ENCODE measurements at places on chromosomes 12 and 14. TPM values are rescaled to one million over a fixed set of nuclear protein-coding genes. Genes with fewer than 3 reads are reported as not detected.
A peak's percentile ranks its signal among the peaks of the same experiment; 100 is the strongest.

The LBHD2 gene
- not detected for total RNA-seq

DNA sequence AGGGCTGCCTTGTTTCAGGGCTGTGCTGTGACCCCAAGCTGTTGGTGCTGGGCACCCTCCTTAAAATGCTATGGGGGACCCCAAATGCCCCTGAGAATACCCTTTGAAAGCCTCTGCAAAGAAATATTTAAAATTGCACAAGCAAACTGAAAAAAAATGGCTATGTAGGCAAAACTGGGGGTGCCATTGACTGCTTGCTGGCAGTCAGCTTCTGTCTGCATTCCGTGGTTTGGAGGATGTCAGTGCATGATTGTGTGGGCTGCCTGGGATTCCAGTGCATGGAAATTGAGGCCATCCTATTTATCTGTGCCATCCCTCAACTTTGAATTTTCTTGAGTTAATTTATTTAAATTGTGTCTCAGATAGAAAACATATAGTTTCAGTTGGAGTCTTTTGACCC, 113.7 kb upstream of the RTL1 start:
- no peak for DNase-seq

DNA sequence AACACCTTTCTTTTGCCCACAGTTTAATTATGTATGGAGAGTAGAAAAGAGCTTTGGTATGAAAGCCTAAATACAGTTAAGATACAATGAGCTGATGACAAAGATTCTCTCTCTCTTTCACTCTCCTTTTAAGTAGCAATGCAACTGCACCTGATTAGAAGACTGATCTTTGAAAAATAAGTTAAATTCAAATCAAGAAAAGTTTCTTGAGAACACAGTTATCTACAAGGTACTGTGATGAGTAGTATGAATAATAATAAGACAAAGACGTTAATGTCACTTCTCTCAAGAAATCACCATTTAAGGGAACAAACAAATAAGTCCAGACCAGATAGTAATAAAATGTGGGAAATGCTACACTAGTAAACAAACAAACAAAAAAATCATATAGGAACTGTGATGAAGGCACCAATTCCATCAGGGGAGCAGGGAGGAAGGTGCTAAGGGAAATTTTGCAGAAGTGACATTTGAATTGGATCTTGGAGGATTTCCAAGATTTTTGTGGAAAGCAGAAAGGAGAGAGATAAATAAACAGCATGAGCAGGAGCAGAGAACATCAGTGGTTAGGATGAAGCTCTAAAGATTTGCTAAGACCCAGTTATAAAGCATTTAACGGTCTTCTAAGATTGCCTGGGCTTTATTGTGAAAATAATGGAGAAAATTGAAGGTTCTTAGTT, 65.2 kb upstream of the STK38L start:
- DNase-seq, result no peak

- DNase-seq, result no peak
These were observed 107.7 kb downstream of the ESR2 start for GRCh38 chr14:64186231-64187129.

DNA sequence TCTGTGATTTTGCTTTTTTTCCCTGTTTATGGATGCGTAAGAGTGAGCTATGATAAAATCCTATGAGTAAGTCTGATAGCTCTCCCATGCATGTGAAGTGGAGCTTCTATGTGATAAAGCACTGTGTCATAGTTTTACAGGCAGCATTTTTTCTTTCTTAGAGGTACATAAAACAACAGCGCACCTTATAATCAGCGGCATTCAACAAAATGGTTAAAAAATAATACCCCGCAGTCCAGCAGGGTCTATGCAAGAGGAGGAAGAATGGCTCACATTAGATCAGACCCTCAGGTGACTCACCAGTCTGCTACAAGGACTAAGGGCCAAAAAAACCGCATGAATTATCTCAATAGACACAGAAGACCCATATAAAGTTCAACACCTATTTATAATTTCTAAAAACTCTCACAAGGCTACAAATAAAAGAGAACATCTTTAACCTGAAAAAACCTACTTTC, 33.0 kb upstream of the TMEM179 start:
- no peak for DNase-seq

DNA sequence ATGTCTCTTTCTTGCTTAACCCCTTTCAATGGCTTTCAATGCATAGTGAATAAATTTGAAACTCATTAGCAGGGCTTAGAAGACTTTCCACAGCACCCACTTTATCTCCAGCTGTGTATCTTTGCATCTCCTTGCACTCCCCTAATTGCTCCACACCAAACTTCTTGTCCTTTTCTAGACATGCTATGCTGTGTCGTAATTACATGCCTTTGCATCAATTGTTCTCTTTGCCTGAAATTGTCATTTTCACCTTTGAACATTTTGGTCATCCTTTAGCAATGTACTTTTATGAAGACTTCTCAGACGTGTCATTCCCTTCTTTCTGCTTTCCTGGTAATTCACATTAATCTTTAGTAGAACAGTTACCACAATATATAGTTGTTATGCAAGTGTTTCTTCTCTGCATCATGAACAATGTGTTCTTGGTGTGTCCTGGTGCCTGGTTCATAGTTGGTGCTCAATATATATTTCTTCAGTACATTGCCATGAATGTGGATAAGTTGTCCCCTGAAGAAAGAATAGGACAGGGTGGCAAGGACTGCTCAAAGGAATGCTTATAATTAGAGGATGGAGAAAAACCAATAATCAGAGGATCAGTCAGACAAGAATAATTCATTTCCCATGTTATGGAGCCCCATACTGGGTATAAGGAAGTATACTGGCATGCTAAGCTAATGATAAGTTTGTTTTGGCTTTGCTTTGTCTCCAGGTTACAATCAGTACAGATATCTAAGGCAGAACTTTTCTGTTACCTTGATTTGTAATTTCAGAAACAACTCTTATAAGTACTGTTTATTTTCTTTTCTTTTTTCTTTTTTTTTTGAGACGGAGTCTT, 27.2 kb downstream of the ARF6 start:
- DNase-seq, result no peak

The GPHN gene
- 32.0 TPM for total RNA-seq

GRCh38 chr14:105533391-105533790, 7.0 kb downstream of the TMEM121 start:
- no peak for DNase-seq

- no peak for DNase-seq
These were observed 73.1 kb upstream of the RIN3 start for GRCh38 chr14:92440345-92441003.

DNA sequence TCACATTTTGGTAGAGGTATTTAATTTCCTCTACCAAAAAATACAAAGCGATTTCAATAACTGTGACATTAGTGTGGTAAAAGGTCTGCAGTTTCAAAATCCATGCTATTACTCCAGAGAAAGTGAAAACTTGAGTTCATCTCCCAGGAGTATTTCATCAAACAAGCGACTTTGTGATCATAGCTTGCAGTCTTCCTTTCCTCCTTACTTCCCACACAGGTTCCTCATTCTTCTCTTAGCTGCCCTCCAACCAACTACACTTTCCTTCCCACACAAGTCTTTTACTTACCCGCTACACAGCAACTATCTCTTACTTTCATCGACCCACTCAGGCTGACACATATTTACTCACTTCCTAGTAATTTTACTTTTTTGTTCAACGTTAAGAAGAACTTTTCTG, 413.4 kb upstream of the USP15 start:
- no peak for DNase-seq

DNA sequence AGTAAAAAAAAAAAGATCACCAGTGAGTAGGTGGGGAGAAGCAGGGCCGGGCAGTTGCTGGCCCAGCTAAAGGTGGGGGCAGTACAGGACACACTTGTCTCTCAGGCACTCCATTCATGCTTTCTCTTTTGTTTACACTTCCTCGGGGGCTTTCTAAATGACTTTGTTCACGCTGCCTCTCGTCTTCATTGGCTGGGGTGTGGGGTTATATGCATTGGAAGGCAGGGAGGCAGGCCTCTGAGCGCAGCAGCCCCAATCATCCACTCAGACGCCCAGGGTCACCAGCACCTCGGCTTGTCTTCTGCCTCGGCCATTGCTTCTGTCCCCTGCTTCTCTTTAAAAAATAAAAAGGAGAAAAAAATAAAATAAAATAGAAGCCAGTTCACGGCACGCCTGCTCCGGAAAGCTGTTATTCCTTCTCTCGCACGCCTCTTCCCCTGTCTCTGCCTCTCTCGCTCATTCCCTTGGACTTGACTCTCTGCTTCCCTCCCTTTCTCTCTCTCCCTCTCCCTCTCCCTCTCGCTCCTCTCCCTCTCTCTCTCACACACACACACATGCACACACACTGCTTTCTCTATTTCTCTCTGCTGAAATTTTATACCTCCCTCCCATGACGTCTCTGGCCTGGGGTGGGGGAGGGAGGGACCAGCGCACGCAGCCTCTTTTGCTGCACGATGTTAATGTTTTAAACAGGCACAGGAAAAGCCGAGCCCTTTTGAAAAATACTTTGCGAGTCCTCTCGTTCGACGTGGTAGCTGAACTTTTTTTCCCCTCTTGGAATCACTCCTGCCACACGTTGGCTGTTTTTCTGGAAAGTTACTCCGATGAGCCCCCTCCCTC, at the start of gene TGFB3:
TSS of gene TGFB3 (minus strand) at position 570 of the 840 bp plus-strand sequence. CDS start 1,102 bp downstream, outside the sequence.
- DNase-seq, result peak; percentile 76

DNA sequence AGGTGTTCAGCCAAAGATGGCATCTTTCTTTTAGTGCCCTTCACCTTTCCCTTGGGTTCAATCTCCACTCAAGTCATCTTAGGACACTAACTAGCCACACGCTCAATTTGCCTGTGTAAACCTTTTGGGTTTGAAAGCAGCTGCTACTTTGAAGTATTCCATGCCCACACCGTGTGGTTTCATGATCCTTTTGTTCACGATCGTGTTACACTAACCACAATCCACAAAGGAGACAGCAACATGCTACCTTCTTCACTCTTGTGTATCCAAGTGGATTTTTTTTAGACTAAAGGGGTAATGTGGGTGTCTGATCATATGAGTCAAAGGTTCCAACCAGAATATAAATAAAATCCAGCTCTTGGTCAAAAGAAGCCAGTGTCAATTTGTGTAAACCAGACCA, 122.7 kb upstream of the FAR2 start:
- DNase-seq, result no peak

The TMEM253 gene
- 28.8 TPM for total RNA-seq

DNA sequence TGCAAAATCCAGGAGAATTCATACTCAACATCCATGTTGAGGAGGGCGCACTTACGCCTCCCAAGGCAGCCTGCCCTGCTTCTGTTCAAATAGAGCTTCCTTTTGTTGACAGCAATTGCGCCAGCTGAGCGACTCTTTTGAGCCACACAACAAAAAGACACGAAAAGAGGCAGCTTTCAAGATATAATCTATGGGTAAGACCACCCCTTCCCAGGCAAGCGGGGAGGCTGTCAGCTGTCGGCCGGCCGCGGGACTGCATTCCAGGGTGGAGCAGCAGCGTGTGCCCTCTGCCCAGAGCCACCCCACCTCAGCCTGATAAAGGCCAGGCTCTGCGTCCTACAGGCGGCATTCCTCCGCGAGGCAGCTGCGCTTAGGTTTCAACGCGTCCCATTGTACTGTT, 15.8 kb upstream of the STAB2 start:
- peak; percentile 40 for DNase-seq

GRCh38 chr12:100348657-100349454, 8.0 kb upstream of the SLC17A8 start:
- no peak for DNase-seq

DNA sequence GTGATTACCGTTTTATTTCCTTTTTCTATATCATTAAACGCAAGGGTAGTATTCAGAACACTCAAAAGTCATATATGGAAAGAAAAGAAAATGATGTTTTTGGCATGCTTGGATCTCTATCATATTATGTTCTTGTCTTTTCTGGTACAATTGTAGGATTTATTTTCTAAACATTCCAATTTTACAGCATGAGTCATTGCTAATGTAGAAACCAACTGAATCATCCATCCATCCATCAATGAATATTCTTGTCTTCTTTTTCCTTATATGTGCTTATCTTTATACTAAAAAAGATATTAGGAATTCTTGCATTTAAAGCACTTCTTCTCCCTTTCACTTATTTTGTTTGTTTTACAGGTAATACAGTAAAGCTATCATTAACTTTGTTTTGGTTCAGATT, 20.4 kb upstream of the AMIGO2 start:
- no peak for DNase-seq

GRCh38 chr12:3055026-3055703, 22.0 kb upstream of the TSPAN9 start:
- no peak for DNase-seq

GRCh38 chr12:93090731-93091172, 161.7 kb upstream of the EEA1 start:
- no peak for DNase-seq

DNA sequence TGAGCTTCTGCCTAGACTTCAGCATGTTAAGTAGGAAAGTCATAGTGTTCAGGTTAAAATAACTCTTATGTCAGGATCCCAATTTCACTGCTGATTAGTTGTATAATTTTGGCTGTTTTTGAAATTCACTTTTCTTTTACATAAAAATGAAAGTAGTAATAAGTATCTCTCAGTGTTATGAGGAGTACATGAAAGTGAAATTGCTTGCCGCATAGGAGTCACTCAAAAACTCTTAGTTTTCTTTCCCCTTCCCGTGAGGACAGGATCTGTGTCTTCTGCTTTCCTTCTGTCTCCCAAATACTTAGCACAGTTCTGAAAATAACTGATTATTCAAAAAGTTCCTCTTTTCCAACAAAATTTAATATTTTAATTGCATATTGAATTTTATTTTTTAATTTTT, 100.5 kb downstream of the SLC38A4 start:
- DNase-seq, result no peak

DNA sequence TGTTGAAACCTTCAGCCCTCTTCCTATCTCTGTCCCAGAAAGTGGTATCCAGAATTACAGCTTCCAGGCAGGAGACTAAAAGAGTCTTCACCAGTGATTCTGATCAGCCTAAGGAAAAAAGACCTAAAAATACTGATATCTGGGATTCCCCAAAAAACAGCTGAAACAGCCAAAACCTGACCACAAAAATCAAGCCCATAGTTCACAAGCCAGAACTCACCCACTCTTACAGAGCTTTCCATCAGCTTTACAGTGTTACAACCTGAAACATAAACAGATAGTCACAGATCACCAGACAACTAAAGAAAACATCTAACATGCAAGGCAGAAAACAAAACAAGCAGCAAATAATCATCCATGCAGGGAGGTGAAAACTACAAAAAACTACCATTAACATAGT, 26.0 kb upstream of the TSPAN8 start:
- DNase-seq, result no peak

GRCh38 chr14:75646762-75647161, 13.9 kb downstream of the ERG28 start:
- no peak for DNase-seq

DNA sequence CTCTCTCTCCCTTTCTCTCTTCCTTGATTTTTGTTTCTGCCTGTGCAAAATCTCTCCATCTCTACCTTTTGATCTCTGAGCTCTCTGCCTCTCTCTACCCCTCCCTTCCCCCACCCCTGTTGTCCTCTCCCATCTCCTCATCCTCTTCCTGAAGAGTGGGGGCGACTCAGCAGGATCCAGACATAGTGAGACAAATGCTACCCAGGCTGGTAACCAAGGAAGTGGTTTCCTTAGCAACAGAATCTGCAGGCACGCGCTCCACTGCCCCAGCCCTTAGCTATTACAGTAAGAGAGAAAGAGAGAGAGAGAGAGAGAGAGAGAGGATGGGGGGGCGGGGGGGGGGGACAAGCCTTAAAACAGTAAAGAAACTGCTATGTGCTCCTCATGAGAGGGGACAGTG, 85.6 kb downstream of the CMKLR1 start:
- DNase-seq, result no peak

- no peak for DNase-seq
These were observed 13.7 kb downstream of the ETV6 start for GRCh38 chr12:11663130-11663529.

- DNase-seq, result no peak
These were observed 99.5 kb downstream of the DICER1 start for GRCh38 chr14:95057851-95058250.
